ENCODE measurements at places on chromosomes 11 and 22. TPM values are rescaled to one million over a fixed set of nuclear protein-coding genes. Genes with fewer than 3 reads are reported as not detected.
A peak's percentile ranks its signal among the peaks of the same experiment; 100 is the strongest.

DNA sequence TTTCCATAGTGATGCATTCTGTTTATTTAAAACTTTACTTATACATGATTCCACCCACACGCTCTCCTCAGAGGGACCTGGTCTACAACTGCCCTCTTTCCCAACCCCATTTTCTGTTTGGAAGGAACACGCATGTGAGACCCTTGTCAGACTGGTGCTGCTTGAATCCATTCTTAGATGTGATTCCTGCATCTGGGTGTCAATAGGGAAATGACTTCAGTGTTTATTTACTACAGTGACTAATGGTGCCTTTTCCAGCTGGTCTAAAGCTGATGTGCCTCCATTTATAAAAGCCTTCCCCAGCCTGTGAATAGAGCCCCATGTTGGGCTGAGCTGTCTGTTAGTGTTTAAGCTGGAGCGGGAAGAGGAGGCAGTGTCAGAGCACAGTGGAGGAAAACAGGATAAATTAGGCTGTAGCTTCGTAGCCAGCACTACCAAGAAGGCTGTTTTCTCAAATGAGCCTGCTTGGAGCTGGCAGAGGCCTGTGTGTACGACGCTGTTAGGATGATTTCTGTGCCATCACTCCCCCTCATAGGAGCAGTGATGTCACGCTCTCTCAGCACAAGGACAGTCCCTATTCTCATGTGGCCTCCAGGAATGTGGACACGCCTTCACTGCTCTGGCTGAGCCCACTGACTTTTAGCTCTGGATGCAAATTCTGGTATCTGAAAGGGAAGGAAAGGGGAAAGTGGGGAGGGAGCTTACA is 18.9 kb upstream of the C11orf96 start:
- no peak for DNase-seq

Gene C11orf87
- not detected for total RNA-seq

- peak; percentile 70 for DNase-seq
These were observed 4.5 kb upstream of the TIMP3 start for GRCh38 chr22:32796865-32797573.

GRCh38 chr11:105447936-105448702 is 161.8 kb upstream of the GRIA4 start:
- DNase-seq, result no peak

Gene MB
- total RNA-seq, result 37.0 TPM

DNA sequence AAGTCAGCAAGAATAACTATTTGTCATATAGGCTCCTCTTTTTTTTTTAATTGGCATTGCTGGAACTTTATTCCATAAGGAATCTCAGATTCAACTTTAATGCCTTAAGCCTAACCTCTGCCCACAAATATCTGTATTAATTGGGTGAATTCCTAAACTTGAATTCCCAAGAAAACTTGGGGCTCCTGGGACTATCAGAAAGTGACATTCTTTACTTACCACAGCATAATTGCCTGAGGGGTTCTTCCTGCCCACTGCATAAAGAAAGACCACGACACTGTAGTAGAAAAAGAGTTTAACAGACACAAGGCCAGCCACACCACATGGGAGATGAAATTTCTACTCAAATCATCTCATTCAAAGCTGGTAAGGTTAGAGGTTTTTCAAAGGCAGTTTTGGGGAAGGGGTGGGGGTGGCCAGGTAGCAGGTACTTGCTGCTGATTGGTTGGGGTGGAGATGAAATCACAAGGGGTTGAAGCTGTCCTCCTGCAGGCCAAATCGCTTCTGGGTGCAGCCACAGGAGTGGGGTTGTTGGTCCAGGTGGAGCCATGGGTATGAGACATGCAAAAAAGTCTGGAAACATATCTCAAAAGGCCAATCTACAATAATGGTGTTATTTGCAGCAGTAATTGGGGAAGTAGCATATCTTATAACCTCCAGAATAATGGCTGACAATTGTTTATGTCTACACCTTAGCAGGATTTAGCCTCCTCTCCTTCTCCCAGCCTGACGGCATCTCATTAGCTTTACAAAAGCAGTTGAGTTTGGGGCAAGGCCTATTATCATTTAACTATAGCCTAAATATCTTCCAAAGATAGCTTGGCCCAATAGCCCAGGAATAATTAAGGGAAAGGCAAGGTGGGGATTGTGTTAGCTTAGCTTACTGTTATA is 4.8 kb upstream of the NLRP10 start:
- no peak for DNase-seq

Gene TMPRSS5
- 0.79 TPM for total RNA-seq

DNA sequence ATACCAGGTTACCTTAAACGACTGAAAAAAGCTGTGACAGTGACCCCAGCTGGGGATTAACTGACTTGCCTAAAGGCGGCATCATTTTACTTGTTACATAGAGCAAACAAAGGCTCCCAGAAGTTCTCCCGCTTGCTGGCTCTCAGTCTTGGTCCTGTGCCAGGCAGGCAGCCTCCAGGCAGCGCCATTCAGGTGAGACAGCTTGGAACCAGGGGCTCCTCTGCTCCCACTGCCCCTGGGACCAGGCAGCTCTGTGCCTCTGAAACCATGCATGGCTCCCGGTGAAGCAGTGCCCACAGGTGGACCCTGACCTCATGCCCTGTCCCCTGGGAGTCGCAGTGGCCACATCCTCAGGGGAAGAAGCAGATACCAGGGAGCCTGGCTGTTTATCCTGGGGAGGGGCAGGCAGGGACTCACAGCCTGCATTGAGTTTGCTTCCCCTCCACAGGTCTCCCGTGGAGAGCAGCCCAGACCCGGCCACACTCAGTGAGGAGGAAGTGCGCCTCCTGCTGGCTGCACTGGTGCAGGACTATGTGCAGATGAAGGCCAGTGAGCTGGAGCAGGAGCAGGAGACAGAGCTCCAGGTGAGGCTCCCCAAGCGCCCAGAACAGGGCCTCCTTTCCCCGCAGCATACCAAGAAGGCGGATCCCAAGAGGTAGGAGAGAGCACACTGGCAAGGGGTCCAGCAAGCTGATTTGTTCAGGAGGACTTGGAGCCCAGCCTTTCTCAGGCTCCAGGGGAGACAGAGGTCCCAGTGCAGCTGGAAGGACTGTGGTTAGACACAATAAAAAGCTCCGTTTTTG is 15.6 kb upstream of the CYP2R1 start:
- peak; percentile 90 for DNase-seq

- peak; percentile 46 for DNase-seq
These were observed 5.4 kb downstream of the BEST1 start for GRCh38 chr11:61955422-61956135.

DNA sequence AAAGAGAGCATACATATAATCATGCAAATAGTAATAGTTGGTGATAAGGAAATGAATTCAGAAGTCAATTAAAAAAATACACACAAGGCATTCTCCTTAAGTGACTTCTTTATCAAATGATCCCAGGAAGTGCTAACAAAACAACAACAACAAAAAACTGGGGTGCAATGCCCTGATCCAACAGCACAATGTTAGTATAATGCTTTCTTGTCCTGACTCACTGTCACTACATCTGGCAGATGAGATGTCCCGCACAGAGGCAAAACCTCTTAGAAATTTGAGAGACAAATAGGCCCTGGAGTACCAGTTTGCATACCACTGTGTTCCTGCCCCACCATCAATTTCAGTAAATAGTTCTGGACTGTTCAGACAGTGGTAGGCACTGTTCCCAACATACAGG is 11.0 kb upstream of the AMBRA1 start:
- DNase-seq, result no peak

Gene LRRC51
- total RNA-seq, result 7.9 TPM

Gene PGM2L1
- total RNA-seq, result 7.9 TPM

Gene KREMEN1
- 5.2 TPM for total RNA-seq

Gene OR4C15
- not detected for total RNA-seq

Gene ROBO4
- 4.8 TPM for total RNA-seq

DNA sequence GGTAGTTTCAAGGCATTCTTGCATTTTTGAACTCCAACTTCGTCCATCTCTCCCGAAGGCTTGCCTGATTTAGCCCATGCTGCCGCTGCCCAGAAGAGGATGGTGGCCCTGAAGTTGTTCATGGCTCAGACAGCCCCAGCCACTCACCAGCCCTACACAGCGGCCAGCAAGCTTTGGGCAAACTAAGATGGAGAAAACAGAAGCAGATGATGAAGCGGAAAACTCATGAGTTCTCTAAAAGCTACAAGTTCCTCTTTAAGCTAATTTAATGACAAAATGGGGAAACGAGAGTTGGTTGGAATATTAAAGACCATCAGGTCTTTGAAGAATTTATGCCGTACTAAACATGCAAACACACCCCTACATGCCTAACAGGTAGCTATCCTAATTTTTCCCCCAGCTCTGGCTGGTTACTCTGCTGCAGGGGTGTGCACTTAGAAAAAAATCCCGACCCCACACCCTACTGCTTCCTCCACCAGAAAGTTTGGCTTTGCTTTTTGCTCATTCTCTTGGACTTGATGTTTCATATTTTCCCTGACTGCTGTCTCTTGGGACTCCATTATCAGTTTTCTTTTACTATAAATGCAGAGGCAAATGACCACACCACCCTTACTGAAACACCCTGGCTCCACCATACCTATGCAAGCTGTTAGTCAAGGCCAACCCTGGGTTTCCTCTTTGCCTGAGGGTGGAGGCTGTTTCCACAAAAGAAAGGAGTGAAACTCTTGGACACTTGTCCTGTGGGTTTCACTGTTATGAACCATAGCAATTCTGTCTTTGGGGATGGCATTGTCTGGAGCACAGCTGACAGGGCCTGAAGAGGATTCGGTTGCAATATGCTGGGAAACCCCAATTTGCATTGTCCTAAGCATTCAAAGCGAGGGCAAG is at the start of gene MPEG1:
TSS of gene MPEG1 (minus strand) at position 184 of the 888 bp plus-strand sequence. CDS start at position 122, 62 bp downstream.
- DNase-seq, result no peak

Gene DRD4
- total RNA-seq, result not detected

- peak; percentile 9 for DNase-seq
These were observed 645 bp downstream of the RTCB start for GRCh38 chr22:32411402-32411801.

Gene CHRDL2
- 2.2 TPM for total RNA-seq

- DNase-seq, result no peak
These were observed 14.5 kb upstream of the POGLUT3 start for GRCh38 chr11:108512708-108513107.

Gene MAPK11
- total RNA-seq, result 1.6 TPM

Gene CTSW
- 1.8 TPM for total RNA-seq

Gene OR2D2
- 0.64 TPM for total RNA-seq

Measured in transverse colon (tissue), 4 donors.